ENCODE measurements at places on chromosomes 11 and 22.

- no peak for DNase-seq
These were observed 197.1 kb downstream of the CTTN start for GRCh38 chr11:70595452-70595851.

DNA sequence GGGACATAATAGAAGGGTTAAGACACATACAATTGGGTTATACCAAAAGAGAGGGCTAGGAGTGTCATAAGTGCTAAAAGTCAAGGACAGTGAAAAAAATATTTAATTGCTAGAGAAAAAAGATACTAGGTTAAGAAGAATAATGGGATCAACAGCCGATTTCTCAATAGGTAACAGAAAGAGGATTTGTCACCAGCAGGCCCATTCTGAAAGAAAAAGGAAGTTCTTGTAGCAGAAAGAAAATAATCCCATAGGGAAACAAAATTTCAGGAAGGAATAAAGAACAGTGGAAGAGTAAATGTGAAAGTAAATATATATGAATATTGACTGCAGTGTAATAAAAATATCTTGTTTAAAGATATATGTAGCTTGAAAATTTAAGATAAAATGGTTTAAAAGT lies 43.3 kb upstream of the ADORA2A start:
- no peak for DNase-seq

- DNase-seq, result no peak
These were observed 35.5 kb upstream of the RASSF10 start for GRCh38 chr11:12973528-12974181.

- DNase-seq, result no peak
These were observed 985.6 kb downstream of the BRD1 start for GRCh38 chr22:48841881-48842582.

DNA sequence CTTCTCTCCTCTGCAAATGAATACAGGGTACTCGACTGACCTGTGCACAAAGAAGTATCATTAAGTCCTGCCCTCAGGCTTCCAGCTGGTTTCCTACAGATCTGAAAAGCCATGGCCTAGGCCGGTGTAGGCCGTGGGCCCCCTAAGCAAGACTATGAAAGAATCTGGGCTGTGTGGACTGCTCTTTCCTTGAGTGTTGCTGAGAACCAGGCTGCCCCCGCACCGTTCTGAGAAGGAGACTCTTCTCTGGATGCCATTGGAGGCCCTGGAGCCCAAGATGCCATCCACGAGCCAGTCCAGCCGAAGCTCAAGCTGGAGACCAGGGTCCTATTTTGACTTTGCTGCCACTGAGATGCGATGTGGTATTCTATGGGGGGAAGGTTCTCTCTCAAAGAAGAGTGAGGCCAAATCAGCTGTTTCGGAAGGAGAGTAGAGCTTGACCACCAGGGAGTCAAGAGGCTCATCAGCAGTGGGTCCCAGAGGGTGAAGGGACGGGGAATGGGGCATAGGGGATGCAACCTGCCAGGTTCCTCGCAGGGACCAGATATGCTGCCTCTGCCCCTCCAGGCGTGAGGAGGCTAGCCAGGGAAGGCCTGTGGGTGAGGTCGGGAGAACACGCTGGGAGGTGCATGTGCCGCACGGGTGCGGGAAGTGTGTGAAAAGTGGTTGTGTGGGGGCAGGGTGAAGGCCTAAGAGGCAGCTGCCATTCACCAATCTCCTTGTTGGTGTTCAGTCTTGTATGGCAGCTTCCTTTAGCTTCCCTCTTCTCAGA lies 96.4 kb upstream of the B3GAT1 start:
- DNase-seq, result no peak

- no peak for DNase-seq
These were observed 230.5 kb downstream of the MIAT start for GRCh38 chr22:26887916-26888315.

GRCh38 chr22:32803738-32804435 lies 2.4 kb downstream of the TIMP3 start:
- no peak for DNase-seq

- no peak for DNase-seq
These were observed 2.4 kb downstream of the GRK3 start for GRCh38 chr22:25566898-25567235.

- no peak for DNase-seq
These were observed 180.5 kb downstream of the CTTN start for GRCh38 chr11:70578831-70579230.

- DNase-seq, result no peak
These were observed 45.7 kb upstream of the CD5 start for GRCh38 chr11:61056571-61056970.

- no peak for DNase-seq
These were observed 214.3 kb downstream of the LRRC4C start for GRCh38 chr11:41245184-41245583.

GRCh38 chr11:45648931-45649330 lies 16.5 kb downstream of the CHST1 start:
- DNase-seq, result no peak

GRCh38 chr11:9313648-9314290 lies 624 bp downstream of the TMEM41B start:
- no peak for DNase-seq

DNA sequence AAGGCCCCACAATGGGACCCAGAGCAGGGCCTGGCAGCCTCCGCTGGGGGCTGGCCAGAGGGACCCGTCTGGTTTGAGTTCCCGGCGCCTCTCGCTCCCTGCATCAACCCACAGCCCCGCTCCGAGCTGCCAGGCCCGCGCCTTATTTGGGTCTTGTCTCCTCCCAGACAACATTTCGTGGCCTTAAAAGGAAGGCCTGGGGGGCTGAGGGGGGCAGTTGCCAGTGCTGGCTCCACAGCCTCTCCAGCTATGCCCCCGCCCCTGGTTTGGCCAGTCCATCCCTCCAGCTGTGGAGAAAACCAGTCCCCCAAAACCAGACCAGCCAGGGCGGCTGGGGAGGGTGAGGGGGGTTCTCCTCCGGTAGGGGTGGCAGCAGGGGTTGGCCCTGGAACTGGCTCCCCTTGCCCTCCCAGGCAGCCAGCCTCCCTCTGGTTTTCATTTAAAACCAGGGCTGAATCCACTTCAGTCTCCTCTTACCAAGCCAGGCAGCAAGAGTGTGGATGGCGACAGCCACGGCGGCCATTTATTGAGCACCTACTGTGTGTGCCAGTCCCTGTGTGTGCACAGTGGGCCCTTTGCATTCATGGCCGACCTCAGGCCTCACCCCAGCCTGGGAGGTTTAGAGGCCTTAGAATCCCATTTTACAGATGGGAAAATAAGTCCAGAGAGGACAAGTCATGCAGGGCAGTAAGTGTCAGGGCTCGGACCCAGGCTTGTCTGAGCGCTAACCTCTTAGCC lies 18.6 kb downstream of the EMID1 start:
- DNase-seq, result no peak

GRCh38 chr11:129785383-129786111 lies 30.1 kb upstream of the TMEM45B start:
- DNase-seq, result no peak

Measured in GM12864 (cell line).